RPMI7951 (cell line): ENCODE measurements at places on chromosomes 16 and 17.

DNA sequence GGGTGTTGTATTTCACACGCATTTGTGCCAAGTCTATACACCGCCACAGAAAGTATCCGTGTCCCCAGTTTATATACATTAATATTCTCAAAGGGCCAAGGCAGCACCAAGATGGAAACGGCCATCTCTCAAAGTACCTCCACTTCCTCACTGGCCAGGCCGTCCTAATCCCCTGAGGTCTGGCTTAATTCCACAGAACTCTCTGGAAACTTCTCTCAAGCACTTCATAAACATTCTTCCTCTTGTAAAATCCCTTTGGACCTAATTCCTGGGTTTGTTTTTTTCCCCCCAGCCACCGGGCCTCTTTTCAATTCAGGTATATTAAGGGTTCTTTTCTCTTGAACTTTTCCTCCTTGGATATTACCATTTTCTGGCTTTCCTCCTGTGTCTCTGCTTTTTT, 5.1 kb upstream of the ERN1 start:
- no peak for DNase-seq

DNA sequence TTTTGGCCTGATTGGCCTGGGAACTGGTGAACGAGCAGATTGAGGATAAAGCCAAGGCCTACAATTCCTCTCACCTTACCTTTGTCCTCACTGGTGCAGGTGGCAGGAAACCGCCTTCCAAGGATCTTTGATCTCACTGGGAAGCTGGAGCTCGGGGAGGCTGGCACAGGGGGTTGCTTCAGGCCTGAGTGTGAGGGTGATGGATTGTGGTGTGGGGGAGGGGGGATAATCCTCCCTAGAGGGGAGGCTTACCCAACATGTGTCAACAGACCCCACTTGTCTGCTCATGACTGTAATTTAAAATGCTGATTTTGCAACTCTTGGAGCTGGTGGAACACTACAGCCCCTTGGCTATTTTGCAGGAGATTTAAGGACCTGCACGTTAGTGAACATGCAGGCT, 4.5 kb upstream of the RMI2 start:
- DNase-seq: no peak

DNA sequence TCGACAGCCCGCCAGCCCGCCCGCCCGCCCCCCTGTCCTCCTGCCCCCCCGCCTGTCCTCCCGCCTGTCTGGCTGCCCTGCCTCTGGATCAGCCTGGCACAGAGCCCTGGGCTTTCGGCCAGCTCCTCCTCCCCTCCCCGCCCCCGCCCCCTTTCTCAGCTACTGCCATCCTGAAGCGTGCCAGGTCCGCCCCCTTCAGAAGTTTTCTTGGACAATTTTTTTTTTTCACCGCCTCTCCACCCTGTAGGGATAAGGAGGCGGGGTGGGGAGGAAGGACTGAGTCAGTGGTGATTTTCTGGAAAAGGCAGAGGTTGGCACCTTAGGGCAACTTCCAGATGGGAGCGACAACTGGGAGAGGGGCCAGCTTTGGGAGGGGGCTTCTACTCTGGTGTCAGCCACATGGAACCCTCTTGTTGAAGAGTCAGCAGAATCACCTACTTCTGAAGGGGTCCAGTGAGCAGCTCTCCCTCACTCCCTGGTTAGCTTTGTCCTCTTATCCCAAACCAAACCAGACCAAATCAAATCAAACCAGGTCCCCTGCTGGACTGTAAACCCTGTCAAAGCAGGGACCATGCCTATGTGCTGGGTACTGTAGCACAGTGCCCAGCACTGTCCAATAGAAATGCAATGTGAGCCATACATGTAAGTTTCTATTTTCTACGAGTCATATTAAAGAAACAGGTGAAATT, 19.7 kb downstream of the IGF2BP1 start:
- peak; percentile 88 for DNase-seq

GRCh38 chr16:57646388-57647039, 18.1 kb downstream of the ADGRG1 start:
- DNase-seq: no peak

- DNase-seq: no peak
Measured at GRCh38 chr17:17523001-17523730, 27.0 kb upstream of the RASD1 start.

GRCh38 chr16:69150146-69150865, 17.9 kb downstream of the UTP4 start:
- DNase-seq: peak; percentile 74

- DNase-seq: peak; percentile 75
Measured at GRCh38 chr17:60600490-60601446, 775 bp downstream of the PPM1D start.

DNA sequence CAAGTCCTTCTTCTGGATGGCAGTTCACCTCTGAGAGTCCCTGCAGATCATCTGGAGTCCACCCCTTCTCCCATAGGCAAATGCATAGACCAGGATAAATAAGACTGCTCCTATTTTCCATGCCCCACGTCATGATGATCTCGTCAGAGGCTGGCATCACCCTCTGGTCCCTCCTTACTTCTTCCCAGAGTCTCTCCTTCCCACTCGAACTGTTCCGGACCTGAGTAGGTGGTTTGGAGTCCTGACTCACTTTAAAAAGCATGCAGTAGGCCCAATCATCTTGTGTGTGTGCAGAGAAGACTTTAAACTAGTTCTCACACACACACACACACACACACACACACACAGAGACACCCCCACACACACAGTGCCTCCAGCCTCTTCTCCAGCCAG, 72.0 kb downstream of the SOX9 start:
- peak; percentile 37 for DNase-seq

DNA sequence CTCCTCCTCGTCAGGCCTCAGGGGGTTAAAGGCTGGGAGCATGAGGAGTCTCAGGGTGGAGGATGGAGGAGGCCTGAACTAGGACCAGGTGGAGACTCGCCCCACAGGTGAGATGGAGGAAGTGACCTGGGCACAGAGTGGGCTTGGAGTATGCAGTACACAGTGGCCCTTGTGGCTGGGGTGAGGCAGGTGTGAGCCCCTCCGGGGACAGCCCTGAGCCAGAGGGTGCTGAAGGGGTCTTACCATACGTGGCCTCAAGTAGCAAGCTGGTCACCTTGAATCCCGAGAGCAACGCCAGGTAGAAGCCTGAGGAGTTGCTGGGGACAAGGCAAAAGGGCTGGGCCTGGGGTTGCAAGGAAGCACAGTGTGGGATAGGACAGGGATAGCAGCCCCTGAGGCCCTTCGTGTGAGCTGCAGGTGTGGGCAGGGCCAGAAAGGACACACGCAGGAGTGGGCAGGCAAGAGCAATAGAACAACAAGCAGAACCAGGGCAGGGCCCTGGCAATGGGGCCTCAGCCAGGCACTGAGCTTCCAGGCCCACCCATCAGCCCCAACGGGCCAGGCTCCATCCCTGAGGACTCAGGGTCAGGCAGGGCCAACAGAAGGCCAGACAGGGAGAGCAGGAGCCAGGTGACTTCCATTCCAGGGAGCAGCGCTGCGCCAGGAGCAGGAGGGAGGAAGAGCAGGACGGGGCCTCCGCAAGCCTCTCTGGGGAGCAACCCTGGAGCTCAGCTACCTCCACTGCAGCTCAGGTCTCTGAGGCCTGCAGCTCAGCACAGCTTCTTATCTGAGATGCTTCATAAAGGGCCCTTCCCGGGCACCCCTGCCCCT, 64.2 kb upstream of the TNRC6C start:
- no peak for DNase-seq

GRCh38 chr16:24822542-24822941, 23.2 kb upstream of the SLC5A11 start:
- DNase-seq: no peak

DNA sequence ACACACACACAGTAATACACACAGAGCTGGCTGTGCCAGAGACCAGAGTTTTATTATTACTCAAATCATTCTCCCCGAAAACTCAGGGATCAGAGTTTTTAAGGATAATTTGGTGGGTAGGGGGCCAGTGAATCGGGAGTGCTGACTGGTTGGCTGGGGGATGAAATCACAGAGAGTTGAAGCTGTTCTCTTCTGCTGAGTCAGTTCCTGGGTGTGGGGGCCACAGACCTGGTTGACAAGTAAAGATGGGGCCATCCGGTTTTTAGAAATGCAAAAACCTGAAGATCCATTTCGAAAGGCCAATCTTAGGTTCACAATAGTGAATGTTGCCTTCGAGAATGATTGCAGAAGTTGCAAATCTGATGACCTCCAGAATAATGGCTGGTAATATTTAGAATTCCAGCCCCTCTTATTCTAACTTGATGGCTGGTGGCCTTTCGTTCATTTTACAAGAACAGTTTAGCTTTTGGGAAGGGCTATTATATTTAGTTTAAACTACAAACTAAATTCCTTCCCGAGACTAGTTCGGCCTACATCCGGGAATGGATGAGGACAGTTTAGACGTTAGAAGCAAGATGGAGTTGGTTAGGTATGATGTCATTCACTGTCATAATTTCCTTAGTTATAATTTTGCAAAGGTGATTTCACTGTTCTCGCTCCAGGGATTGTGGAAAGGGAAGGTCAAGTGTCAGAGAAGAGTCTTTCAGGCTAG, 123.2 kb downstream of the KCNJ18 start:
- no peak for DNase-seq

- DNase-seq: peak; percentile 86
Measured at GRCh38 chr16:81946206-81946605, 65.1 kb downstream of the SDR42E1 start.

DNA sequence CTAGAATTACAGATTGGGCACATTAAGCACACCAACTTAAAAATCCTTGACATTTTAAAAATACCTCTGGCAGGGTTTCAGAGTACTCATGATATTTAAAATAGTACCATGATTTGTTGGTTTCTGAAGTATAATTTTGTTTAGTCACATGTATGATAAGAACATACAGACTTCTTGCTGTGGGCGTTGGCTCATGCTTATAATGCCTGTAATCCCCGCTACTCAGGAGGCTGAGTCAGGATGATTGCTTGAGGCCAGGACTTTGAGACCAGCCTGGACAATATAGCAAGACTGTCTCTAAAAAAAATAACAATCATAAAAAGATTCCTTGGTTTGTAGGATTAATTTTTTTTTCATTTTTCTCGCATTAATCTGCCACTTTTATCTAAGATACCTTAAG, 78.5 kb downstream of the NOS2 start:
- DNase-seq: no peak

DNA sequence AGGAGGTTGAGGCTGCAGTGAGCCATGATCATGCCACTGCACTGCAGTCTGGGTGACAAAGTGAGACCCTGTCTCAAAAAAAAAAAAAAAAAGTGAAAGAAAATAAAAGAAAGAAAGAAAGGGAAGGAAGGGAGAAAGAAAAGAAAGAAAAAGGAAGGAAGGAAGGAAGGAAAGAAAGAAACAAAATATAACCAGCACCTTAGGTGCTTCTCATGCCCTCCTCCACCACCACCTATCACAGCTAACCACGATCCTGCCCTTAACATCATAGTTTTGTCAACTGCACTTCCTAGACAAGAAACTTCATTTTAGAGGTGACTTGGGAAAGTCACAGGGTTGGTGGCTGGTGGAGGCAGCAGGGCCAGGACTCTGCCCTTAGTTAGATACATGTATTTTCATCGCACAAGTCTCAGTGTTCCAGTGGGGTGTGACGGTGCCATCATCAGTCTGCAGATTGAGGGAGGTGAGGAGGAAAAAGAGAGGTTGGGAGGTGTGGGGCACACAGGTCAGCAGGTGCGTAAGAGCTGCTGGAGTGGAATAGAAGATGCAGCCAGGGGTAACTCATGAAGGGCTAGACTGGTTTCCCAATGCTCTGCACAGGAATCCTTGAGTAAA, 10.0 kb downstream of the SUPT4H1 start:
- no peak for DNase-seq

DNA sequence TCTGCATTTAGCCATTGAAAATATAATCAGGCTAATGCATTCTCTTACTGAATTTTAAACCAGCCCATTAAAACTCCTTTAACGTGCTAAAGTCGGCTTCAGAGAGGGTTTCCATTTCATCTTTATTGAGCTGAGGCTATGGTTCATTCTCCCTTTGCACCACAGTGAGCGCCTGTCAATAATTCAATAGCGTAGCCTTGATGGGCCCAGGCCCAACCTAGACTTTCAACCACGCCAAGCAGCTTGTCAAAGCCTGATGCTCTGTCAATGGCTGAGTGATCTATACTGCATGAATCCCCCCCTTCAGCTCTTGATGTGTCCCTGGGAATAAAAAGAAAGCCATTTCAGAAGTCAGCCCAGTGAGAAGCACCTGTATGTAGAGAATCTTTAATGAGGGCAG, 106.0 kb downstream of the RBFOX1 start:
- no peak for DNase-seq

DNA sequence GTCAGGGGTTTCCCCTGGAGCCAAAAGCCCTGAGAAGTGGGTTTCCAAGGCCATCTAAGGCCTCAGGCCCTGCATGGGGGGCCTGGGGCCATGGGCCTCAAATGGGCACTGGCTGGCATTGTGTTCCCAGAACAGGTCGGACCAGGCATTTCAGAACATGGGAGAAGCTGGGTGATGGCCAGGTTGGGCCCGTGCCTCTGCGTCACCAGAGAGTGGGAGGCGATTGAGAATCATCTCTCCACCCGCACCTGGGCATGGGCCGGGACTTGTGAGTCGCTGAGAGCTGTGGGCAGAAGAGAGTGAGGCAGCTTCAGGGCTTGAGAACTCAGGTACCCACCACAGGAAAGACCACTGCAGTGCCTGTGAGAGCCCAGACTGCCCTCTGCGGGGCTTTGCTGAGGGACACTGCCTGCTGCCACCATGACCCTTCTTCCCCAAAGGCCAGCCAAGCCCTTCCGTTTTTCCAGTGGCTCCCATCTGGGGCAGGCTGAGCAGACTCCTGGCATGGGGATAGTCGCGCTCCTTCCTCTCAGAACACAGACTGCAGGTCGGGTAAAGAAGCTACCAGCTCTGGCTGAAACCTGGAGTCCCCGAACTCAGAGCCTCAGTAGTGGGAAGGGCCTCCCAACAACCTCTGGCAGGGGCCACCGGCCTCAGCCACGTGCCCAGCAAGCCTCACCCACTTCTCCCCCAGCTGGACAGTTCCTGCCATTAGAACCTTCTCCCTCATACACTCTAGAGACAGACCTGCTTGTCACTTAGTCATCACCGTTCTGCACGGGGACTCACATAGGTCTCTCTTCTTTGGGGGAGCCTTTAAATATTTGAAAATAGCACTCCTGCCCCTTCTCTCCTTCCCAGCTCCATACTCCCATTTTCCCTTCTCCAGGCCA, 1.6 kb downstream of the RAB11FIP4 start:
- DNase-seq: no peak

- no peak for DNase-seq
Measured at GRCh38 chr17:17605083-17605728, 13.7 kb upstream of the PEMT start.

- DNase-seq: no peak
Measured at GRCh38 chr17:20273741-20274500, 193.4 kb downstream of the LGALS9B start.

DNA sequence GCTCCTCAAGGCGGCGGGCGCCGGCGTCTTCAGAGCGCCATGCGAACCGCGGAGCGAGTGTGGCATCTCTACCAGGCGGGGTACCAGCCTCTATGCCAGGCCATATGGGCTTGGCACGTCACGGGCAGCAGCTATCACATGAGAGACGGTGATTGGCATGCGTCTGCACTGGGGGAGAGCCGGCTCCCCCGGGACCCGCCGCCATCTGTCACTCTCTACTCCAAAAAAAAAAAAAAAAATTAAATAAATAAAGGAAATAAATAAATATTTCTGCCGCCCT, at the start of gene NEUROD2:
Gene NEUROD2, minus strand, starts transcription at position 70 of the 280 bp plus-strand sequence. CDS start 1,321 bp downstream, outside the sequence.
- DNase-seq: no peak

GRCh38 chr17:31736855-31737625, 122.0 kb downstream of the COPRS start:
- DNase-seq: no peak
